ENCODE measurements at places on chromosomes 5 and 9.

GRCh38 chr5:146440870-146441495, 6.2 kb upstream of the TCERG1 start:
- DNase-seq, result peak; percentile 35

DNA sequence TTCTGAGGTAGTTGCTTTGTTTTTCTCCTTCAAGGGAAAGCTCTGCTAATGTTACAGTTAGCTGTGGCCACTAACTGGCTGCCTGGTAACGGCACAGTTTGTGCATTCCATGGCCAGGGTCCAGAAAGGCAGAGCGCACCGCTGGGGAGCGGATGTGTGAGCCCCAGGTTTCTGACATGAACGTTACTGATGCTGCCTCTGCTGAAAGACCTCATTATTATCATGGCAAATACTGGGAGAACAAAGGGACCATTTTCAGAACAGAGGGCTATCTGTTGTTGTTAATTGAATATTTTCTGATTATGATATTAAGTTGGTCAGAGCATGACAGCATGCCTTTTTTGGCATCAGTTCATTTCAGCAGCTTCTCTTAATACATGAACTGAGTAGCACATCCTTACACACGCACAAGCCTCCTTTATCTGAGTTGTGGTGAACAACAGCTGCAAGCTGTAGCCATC, 134.1 kb downstream of the NUDT12 start:
- DNase-seq, result peak; percentile 53

DNA sequence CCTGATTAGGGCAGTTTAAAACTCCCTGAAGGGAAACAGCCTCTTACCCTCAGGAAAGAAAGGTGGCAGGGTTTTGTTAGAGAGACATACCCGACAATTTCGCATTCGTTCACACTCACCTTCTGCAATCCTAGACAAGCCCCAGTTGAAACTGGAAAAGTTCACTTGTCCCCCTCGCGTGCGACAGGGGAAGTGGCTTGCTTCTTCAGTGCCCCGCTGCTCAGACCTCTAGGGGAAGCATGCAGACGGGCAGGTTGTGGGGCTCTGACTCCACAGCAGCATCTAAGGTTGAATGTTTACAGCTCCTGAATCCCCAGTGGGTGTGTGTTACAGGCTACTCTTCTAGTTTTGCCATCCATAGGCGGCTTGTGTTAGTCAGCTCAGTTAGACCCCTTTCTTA, 575.7 kb upstream of the ACO1 start:
- DNase-seq, result no peak

DNA sequence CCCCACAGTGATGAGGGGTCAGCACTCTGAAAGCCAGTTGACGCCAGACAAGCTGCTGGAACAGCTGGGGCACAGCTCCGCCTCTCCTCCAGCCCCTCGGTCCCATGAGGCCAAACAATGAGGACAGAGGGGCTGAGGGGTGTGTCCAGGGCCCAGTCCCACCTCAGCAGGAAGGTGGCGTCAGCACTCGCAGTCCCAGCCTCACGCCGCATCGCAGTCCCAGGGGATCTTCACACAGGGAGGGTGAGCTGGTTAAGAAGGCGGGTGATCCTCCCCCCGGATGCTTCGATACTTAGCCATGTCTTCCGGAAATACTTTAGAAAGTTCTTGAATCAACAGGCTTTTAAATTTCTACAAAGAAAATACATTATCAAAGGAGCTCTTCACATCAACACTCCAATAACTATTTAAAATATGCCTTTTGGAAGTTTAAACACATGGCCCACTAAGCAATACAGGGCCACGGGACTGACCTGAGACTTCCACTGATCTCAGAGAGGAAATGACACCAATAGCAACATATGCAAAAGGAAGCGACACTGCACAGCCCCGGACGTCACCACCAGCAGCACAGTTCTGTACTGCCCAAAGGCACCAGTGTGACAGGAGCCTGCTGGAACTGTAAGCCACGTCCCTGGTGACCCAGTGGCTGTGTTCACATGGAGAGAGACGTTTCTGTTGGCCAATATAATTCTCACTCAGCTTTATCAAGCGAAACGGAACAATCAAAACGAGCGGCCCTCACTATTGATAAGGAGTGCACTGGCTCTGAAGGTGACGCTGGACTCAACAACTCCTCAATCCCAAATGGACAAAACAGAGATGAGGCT, 5.9 kb downstream of the MED10 start:
- no peak for DNase-seq

GRCh38 chr9:36392489-36392888, 7.6 kb downstream of the RNF38 start:
- DNase-seq, result no peak

- peak; percentile 55 for DNase-seq
Observed at GRCh38 chr5:980001-980588, 28.5 kb upstream of the NKD2 start.

DNA sequence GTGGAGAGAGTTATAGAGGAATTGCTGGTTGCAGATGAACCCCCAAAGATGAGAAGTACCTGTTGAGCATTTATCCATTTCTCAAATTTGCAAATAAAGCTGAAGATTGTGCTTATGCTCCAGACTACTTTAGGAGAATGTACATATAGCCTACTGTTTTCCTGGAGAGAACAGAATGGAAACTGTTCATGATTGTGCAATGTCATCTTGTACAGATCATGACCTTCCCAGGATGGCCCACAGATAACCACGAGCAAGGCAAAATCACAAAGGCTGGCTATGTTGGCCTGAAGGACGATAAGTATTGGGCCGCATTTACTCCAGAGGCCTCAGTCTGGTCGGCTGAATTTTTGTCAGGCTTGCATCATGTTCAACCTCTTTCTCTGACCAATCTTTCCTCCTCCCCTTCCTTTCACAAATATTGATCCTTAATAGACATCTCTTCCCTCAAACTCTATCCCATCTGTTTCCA, 28.5 kb upstream of the RICTOR start:
- no peak for DNase-seq

DNA sequence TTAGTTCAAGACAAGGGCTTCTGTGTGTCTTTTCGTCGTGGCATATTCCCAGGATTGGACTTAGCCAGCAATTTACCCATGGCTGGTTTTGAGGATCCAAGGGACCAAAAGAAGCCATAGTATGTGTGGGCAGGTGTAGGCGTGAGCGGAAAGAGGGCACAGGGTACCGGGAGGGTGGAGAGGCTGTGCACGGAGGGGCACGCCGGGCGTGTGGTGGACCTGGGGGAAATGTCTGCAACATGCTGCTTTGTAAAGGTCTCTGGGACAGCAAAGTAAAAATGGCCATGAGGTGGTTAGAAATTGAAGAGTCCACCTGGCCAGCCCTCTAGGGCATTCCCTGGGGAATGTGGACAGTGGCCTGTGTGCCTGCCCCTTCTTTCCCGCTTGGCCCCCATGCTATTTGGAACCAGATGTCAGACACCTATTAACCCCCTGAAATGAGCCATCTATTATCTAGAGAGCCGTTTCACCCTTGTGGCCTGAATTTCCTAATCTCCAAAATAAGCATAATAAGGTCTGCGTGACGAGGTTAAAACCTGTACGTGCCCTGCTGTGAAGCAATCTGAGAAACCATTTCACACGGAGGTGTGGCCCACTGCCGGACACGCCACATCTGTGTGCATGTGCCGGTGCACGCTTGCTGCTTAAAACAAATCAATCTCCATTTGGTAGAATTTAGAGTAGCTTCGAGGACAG, 5.1 kb downstream of the FLT4 start:
- no peak for DNase-seq

GRCh38 chr9:17627641-17628040, 48.8 kb downstream of the SH3GL2 start:
- no peak for DNase-seq

GRCh38 chr5:6787941-6788340, 74.7 kb downstream of the TENT4A start:
- DNase-seq, result no peak

GRCh38 chr5:83475391-83475863, 3.9 kb downstream of the VCAN start:
- DNase-seq, result peak; percentile 65

DNA sequence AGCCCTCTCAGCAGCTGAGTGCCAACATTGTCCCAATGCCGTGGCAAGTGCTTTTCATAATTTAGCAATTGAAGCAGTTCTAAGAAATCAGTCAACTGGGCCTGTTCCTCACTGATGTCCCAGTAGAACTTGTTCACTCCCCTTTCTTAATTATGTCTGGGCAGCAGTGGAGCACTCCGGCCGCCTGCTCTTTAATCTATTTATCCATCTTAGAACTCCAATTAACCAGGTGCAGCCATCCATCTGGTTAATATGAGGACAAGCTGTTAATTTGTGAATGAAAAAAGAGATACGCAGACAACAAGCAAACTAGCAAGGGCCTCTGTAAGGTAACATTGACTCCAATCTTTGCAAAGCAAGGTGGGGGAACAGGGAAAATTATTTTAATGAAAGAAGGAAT, 39.4 kb downstream of the MAT2B start:
- DNase-seq, result no peak

DNA sequence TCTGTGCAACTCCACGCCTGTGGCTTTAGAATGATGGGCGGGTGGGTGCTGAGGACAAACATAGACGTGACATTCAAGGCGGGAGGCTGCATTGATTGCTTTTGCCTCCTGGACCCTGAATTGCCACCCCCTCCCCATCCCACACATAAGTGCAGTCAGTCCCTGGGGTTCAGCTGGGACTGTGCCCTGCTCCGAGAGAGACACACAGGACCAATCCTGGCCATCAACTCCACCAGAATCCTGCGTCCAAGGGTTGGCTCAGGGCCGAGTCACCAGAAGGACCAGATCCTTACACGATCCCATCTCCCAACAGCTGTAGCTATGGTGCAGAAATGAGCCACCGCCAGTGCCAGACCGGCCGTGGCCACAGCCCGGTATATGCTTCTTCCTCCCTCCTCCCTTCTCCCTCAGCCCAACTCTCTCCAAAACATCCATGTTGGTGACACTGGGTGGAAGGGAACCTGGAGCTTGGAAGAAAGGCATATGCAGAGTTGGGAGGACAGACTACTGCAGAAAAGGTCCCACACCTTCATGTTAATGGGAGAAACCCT, 27.4 kb downstream of the IRX2 start:
- no peak for DNase-seq

DNA sequence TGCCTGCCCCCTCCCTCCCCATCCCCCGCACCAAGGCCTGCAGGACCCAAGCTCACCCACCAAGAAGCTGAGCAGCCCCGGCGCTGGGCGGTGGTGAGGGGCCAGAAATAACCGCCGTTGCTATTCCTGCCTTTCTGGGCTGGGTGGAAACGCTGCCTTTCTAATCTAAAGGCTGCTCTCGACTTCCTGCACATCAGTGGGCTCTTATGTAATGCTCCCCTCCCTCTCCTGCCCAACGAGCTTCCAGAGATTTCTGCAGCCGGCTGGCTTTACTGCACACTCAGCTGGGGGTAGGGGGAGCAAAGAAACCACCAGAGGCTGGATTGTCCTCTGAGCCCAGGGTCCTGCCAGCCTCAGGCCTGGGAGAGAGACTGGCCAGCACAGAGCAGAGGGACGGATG, 6.9 kb upstream of the EGR1 start:
- no peak for DNase-seq

DNA sequence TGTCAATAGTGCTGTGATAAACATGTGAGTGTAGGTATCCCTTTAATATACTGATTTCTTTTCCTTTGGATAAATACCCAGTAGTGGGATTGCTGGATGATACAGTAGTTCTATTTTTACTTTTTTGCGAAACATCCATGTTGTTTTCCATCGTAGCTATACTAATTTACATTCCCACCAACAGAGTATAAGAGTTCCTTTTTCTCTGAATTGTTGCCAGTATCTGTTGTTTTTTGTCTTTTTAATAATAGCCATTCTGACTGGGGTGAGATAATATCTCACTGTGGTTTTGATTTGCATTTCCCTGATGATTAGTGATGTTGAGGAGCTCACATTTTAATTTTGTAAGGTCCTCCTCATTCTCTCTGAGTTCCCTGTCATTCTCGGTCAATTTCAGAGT, 71.1 kb upstream of the NFIL3 start:
- DNase-seq, result no peak

DNA sequence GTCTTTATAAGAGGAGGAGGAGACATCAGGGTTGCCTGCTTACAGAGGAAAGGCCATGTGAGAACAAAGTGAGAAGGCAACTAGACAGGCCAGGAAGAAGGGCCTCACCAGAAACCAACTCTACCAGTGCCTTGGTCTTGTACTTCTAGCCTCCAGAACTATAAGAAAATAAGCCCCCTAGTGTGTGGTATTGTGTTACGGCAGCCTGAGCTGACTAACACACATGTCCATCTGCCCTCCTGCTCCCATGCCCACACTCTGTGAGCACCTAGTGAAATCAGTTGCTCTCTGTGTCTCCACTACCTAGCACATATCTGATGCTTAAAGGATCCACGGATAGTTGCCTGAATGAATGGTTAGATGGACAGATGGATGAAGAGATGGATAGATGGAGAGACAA, 6.9 kb downstream of the AK3 start:
- DNase-seq, result no peak

DNA sequence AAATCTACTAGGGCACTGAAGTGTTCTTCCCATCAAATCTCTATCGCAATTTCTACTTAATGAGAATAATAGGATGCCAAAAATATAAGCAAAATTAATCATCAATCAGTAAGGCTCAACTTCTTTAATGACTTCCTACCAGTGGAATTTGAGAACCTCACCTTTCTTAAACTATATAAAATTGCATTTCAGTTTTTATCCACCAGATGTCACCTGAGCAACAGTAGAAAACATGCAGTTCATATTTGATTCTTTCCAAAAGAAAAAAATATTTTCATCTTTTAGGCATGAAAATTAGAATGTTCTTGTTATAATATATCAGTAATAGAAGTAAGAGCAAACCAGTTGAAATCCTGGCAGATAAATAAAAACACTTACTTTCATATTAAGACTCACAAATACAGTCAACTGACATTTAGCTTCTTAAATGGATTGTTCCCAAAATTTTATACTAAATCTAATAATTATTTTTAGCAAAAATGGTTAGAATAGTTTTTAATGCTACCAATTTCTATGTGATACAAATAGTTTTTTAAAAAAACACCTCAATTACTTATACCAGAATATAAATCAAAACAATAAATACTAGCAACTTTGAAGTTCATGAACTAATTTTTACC, 13.4 kb upstream of the CCDC112 start:
- no peak for DNase-seq

- no peak for DNase-seq
Observed at GRCh38 chr5:81922854-81923279, 49.0 kb upstream of the ATG10 start.

GRCh38 chr9:98144076-98144475, 25.1 kb upstream of the TRIM14 start:
- no peak for DNase-seq

- no peak for DNase-seq
Observed at GRCh38 chr9:117545846-117546245, 131.0 kb upstream of the ASTN2 start.

- DNase-seq, result no peak
Observed at GRCh38 chr9:128204858-128205257, 1.7 kb downstream of the DNM1 start.

GRCh38 chr5:61332851-61333320, 828 bp downstream of the ZSWIM6 start:
- DNase-seq, result peak; percentile 72

Data from AG20443 (cell line).